ENCODE measurements at places on chromosomes 12 and 14.

DNA sequence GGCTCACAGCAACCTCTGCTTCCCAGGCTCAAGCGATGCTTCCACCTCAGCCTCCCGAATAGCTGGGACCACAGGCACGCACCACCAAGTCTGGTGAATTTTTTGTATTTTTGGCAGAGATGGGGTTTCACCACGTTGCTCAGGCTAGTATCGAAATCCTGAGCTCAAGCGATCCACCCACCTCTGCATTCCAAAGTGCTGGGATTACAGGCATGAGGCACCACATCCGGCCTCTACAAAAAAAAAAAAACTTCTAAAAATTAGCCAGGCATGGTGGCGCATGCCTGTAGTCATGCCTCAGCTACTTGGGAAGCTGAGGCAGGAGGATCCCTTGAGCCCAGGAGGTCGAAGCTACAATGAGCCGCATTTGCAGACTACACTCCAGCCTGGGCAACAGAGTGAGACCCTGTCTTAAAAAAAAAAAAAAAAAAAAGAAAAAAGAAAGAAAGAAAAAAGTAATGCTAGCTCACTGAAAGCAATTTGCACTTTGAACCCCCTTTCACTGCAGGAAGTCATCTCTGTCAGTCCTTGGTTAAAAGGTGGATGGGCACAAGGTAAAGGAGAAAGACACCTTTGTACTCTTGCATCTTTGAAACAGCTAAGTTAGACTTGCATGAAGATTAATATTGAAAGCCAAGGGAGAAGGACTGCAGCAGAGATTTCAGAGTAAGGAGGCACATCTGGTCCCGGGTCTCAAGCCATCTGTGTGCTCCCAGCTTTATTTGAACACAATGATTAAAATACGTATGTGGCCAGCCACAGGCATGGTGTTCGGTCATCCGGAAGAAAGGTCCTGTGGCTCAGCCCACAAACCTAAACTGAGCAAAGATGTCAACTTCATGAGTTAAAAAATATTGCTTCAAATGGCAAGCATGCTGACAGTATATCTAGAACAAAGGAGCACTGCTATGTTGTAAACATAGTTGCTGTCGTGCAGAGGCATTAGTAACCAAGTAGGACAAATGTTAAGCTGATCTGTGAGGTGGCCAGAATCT, 103.8 kb upstream of the HMGA2 start:
- no peak for DNase-seq

GRCh38 chr12:52656616-52657015, 4.6 kb upstream of the KRT2 start:
- no peak for DNase-seq

DNA sequence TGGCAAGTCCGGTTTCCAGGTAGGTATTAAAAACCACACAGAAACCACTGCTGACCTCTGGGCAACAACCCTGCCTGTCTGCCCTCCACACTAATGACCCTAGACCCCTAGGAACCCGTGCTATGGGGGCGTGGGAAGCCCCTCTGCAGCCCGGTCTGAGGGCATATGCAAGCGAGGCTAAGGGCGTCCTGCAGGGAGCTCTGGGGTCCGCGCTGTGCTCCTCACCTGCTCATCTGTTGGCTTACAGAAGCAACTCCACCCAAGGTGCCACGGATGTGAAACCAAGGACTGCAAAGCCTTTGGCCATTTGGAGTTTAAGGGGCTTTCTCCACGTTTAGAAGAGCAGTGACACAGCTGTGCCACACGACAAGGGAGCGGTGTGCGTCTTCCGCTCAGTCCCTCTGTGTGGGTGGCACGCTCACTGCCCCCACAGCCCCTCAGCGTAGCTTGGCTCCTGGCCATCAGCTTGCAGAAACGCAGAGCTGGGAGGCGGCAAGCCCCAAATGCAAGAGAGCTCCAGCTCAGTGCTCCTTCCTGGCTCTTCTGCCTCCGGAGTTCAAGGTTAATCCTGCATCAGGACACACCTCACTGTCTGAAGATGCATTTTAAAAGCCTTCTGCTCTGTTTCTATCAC, 18.4 kb downstream of the AMN start:
- DNase-seq, result no peak

DNA sequence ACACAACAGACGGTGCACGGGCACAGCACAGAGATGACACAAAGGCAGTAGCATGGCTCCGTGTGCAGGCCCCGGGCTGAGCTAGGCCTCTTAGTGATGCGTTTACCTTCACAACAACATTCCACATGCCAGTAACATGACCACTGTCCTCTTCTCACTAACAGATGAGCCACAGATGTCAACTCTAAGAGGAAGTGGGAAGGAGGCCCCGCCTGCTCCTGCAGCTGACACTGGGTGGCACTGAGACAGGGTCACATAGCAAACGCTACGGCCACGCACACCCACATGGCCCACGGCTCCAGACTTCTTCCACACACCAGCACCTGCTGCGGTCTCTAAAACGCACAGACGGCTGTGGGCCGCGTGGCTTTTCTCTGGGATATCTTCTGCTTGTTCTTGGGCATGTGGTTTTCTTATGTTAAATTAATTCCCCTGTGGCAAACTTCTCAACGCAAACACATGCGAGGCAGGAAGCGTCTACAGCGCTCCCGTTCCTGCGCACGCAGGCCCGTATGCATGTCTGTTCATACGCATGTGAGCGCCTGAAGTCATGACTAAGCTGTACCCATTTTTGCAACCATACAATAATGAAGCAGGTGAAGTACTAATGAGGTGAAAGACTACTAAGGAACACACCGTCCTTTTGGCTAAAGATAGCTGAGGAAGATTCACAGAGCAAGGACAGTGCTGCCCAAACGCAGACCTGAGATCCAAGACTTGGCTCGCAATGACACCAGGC, 26.8 kb downstream of the AMN start:
- DNase-seq, result no peak

DNA sequence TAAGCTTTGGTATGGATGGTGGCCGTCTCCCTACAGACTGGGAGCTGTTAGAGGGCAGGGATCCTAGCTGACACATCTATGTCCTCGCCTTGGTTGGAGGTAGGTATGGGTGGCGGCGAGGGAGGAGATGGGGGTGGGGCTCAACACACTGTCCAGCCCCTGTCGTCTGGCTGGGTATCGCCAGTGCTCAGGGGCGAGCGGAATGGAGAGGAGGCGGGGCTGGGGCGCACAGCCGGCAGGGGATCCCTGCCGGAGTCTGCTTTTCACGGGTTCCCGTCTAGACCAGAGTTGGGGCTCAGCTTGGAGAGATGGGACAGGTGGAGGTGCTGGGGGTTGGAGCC, 16.1 kb downstream of the TAMALIN start:
- no peak for DNase-seq

- DNase-seq, result no peak
These were observed 63.6 kb downstream of the CHST11 start for GRCh38 chr12:104520242-104520900.

DNA sequence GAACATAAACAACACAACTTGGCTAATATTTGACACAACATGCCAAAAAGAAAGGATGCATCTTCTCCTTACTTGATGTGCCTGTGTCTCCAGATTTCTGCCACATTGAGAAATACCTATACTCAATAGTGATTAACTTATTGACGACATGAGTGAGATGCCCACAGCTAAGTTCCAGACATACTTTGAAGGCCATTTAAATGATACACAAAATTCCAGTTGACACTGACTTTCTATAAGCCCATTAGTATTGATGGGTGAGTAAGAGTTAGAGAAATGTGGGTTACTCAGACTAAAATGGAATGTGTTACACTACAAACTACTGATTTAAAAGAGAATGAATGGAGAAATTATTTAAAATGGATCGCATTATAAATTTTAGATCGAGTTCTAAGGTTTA, 838.2 kb upstream of the MGAT4C start:
- no peak for DNase-seq

- no peak for DNase-seq
These were observed 299.8 kb downstream of the RPS29 start for GRCh38 chr14:49286257-49286983.

GRCh38 chr14:90266441-90267154, 10.2 kb downstream of the PSMC1 start:
- DNase-seq, result no peak

- no peak for DNase-seq
These were observed 69.2 kb upstream of the PSMA6 start for GRCh38 chr14:35222872-35223466.

GRCh38 chr12:66962290-66962689, 283.4 kb upstream of the GRIP1 start:
- DNase-seq, result no peak

GRCh38 chr12:94636462-94637085, 13.8 kb downstream of the TMCC3 start:
- DNase-seq, result no peak

DNA sequence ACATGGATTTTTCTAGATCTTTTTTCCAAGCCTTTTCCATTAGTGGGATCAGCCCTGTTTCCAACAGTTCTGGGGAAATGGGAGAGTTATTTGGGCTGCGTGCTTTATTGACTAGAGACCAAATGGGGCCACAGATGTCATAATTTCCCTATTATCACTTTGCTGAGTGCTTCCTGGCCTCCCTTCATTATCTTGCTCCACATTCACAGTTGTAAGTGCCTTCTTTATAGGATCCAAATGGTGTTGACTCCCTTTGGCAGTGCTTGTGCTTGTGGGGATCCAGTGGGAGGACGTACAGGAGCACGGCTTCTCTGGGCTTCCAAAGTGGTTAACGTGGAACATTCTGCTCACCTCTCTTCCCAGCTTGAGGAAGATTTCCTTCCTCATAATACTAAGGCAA, 141.0 kb upstream of the RMST start:
- no peak for DNase-seq

- DNase-seq, result no peak
These were observed 243.2 kb downstream of the ADAMTS20 start for GRCh38 chr12:43308776-43309175.

- DNase-seq, result no peak
These were observed 3.8 kb downstream of the ETV6 start for GRCh38 chr12:11653215-11653753.

DNA sequence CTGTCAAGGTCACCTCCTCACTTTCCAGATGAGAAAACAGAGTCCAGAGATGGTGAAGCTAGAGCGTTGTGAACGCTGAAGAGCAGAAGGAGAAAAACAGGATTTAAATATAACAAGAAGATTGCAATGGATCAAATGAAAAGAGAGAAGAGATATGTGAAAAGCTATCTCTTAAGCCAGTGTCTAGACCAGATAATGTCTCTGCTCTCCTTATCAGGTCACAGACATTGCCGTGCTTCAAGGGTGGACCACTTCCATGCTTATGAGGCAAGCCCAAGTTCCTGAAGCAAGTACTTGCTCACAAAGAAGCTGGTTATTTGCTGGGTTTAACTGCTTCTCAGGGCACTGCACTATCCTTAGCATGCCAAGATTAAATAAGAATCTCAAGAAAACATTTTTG, 31.6 kb upstream of the FRS2 start:
- DNase-seq, result no peak

DNA sequence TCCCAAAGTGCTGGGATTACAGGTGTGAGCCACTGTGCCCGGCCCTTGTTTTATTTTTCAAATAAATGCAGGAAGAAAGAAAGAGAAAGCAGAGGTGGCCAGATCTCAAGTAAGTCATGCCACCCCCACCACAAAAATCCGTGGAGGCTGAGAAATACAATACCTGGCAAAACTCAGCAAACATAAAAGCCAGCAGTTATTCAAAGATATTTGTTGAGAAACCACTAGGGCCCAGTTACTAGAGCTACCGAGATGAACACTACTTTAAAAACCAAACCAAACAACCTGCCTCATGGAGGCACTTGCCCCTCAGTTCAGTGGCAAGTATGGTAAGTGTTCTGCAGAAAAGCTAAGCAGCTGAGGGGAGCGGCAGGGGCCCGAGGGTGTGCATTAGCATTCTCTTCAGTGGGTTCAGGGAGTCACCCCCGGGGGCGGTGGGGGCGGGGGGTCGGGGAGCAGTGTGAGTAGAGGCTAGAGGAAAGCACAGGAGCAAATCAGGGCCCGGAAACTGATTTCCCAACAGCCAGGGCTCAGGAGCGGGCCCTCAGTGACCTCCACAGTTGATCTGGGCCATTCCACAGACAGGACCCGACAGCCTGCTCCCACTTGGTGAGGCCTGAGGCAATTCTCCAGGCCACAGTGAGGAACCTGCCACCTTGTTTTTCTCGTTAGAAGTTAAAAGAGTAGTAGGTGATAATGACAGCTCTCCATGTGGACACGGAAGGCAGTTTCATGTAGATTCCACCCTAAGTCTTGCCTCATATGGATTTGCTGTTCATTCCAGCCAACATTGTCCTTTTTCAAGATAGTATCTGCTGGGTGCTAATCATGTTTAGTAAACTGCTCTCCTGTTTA, 8.6 kb downstream of the EVL start:
- no peak for DNase-seq

DNA sequence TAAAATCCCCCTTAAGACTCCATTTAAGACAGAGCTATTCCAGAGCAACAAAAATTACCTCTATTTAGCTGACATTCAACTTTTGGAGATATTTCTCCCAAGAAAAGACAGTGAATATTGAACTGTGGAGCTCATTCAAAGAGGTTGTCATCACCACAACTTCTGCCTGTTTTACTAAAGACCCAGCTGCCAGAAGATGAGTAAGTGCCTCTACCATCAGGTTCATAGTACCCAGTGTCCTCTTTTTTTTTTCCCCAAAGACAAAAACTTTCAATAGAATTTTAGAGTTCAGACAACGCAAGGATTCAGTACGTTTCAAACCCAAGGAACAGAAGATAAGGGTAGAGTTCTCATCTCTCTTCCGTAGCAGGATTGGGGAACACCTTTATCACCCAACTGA, 461.3 kb downstream of the BCAT1 start:
- DNase-seq, result no peak

DNA sequence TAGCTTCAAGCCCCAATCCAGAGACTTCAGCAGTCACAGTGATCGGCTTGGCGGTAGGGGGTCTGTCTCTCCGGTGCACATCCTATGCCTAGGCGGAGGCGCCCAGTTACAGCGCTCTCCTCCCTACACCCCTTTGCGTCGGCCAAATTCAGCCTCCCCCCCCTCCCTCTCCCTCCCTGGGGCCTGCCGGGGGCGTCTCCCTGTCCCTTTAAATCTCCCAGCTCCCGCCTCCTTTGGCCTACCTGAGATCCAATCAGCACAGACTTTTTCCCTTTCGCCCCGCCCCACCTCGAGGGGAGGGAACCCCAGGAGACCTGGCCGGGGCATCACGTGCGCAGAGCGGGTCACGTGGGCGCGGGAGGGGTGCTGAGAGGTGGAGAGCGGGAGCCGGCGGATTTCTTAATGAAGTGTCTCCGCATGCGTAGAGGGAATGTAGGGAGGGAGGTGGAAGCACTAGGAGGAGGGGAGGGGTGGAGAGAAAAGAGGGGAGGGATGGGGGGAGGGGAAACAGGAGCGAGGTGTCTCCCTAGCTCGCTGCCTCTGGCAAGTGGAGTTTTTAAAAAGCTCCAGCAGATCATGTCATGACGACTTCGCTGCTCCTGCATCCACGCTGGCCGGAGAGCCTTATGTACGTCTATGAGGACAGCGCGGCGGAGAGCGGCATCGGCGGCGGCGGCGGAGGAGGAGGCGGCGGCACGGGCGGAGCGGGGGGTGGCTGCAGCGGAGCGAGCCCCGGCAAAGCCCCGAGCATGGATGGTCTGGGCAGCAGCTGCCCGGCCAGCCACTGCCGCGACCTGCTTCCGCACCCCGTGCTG, at the start of gene HOXC13:
Gene HOXC13, plus strand, starts transcription at position 506 of the 815 bp plus-strand sequence. Its CDS starts 76 bp downstream, at position 582.
- no peak for DNase-seq

DNA sequence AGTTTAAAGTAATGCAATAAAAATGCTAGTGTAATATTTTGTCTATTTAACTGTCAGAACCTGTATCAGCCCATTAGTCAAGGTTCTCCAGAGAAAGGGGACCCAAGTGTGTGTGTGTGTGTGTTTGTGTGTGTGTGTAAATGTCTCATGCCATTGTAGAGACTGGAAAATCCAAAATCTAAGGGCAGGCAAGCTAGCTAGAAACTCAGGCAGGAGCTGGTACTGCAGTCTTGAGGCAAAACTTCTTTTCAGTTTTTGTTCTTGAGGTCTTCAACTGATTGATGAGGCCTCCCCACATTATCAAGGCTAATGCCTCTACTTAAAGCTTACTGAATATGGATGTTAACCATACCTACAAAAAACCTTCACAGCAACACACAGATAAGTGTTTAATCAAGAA, 126.7 kb downstream of the PRKD1 start:
- no peak for DNase-seq
